ENCODE measurements at places on chromosomes 2 and 18.
A peak's percentile ranks its signal among the peaks of the same experiment; 100 is the strongest.

DNA sequence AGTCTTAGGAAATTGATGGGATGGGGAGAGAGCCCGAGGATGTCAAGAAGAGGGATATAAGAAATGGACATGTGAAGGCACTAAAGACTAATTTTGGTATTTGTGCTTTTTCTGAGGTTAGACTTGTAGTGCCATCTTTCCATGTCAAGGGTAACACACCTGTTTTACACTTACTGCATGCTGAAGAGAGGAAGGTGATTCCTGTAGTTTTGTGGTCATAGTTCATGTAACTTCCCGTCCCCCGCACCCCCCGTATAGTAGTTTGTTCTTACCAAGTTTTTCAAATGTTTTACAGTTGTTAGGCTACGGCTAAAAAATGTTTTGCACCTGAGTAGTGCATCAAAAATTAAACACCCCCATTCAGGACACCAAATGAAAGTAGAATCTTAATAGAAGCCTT is 73.8 kb downstream of the CLIP4 start:
- DNase-seq: no peak

- peak; percentile 95 for DNase-seq
Observed at GRCh38 chr2:215410932-215411285, 25.0 kb downstream of the FN1 start.

DNA sequence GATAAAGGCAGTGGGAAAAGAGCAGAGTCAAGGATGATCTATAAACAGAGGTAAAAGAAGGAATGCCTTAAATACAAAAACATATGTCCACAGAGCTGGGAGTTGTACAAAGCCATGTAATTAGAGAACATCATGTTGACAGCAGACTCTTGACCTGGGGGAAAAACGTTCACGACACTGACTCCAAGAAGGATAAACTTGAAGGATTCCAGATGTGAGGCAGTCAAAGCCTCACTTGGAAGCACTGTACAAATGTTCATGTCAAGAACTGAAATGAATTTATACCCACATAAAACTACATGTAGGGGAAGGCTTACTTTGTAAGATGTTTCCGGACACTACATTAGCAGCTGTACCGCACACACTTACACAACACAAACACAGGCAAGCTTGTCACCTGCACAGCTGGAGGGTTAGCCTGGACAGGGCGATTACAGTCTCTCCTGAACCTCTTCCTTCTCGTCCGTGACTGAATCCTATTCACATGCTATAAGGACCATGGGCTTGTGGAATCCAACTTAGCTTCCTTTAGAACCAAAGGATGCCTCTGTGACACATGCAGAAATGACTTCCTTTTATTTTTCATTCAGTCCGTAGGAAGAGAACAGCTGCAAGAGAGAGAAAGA is 88.6 kb downstream of the SH3YL1 start:
- DNase-seq: no peak

DNA sequence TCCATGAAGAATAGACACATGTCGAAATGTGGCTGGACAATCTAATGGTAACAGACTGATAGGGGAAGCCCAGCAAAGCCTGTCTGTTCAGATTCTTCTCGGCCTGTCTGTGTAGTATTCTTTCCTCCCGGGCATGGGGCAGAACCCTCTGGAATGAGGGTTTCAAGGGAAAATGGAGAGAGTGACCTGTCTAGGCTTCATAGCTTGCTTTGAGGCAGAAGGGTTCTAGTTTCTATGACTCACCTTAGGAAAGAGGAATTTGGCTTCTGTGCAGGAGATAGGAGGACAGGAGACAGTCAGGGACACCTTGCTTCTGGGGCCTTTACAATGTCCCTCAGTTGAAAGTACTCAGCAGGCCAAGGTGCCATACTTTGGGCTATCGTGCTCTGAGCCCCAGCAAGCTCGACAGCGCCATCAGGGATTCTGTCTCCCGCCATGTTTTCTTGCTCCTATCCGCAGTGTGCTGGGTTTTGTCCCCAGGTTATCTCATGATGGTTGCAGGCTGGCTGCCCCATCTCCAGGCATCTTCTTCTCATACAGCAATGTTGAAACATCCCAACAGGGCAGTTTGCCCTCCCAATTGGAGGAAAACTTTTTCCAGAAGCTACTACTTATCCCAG is 74.7 kb upstream of the TLK1 start:
- no peak for DNase-seq

GRCh38 chr18:75052475-75052874 is 156.5 kb downstream of the PTGR3 start:
- DNase-seq: no peak

- DNase-seq: no peak
Observed at GRCh38 chr18:31402026-31402373, 25.4 kb downstream of the DSG4 start.

GRCh38 chr2:9206991-9207640 is 504 bp downstream of the ASAP2 start:
- DNase-seq: no peak

DNA sequence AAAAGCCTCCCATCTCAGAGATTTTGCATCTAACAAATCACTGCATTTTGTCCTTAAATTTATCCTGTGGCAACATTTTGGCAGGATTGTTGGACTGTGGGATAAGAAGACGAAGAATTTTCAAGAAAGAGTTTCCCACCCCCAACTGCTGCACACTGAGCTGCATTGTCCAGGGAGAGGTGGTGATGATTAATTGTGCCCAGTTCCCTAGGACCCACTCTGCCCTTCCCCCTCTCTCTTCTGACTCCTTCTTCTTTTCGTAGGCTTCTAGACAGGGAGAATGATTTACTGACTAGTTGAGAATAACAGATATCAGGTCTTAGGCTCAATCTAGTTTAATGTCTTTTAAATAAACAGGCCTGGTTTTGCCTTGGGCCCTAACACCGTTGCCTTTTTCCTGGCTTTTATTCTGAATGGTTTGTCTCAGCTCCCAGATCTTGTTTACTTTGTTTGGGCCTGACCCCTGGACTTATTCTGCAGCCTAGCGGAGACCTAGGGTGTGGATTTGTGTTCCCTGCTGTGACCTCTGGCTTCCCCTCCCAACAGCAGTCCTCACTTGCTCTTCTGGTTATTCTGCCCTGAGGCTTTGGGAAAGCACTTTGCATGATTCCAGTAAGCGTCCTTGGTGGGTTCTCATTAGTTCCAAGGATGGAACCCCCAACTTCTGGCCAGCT is 233.3 kb downstream of the INSIG2 start:
- DNase-seq: peak; percentile 48
